ENCODE measurements at places on chromosomes 2 and 18.

GRCh38 chr2:181185948-181186347 lies 205.5 kb downstream of the UBE2E3 start:
- H3K27me3 ChIP-seq: no peaks in the 10 kb centered on the region
- peaks cover 12% of the 10 kb centered on the region for H3K4me1 ChIP-seq
- no peaks in the 10 kb centered on the region for H3K36me3 ChIP-seq
- no peak for DNase-seq
- no peak overlapping the region for H3K27ac ChIP-seq
- no peak overlapping the region for H3K4me3 ChIP-seq

DNA sequence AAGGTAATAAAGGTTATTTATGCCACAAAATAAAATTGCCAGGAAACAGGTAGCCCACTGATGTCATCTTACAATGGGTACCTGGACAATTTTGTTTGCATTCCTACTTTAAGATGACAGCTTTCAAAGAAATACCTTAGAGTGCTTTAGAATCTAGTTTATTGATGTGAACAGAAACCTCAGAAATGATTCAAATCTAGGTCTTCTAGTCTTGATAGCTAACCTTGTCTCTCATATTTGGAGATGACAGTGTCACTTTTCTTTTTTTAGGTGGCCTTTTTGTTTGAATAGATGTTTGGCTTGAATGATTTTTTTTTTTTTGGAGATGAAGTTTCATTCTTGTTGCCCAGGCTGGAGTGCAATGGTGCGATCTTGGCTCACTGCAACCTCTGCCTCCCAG lies 69.1 kb downstream of the PIK3C3 start:
- no peak overlapping the region for H3K27ac ChIP-seq
- no peak overlapping the region for H3K4me3 ChIP-seq
- no peak for DNase-seq
- no peaks in the 10 kb centered on the region for H3K27me3 ChIP-seq
- peaks cover 11% of the 10 kb centered on the region for H3K36me3 ChIP-seq
- no peaks in the 10 kb centered on the region for H3K4me1 ChIP-seq

DNA sequence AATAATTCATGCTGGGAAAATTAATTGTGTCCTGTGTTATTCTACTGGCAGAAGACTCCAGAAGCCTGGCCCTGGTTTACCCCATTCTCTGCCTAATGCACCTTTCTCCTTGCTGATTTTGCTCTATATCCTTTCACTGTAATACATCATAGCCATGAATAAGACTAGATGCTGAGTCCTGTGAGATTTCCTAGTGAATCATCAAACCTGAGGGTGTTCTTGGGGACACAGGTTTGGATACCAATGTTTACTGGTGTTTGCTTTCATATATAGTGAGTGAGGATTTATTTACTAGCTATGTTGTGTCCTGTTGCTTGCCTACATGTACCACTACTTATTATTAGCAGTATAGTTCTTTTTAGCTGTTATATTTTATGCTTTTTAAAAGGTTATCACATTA lies 6.5 kb downstream of the METTL5 start:
- no peak overlapping the region for H3K4me3 ChIP-seq
- peaks cover 23% of the 10 kb centered on the region for H3K36me3 ChIP-seq

GRCh38 chr18:22844190-22844589 lies 88.9 kb upstream of the RBBP8 start:
- no peak for DNase-seq
- H3K4me3 ChIP-seq: no peak overlapping the region
- H3K27me3 ChIP-seq: no peaks in the 10 kb centered on the region
- no peaks in the 10 kb centered on the region for H3K36me3 ChIP-seq

GRCh38 chr2:191304939-191305875 lies 60.0 kb downstream of the MYO1B start:
- H3K4me3 ChIP-seq: no peak overlapping the region
- H3K4me1 ChIP-seq: no peaks in the 10 kb centered on the region
- no peaks in the 10 kb centered on the region for H3K36me3 ChIP-seq
- H3K27ac ChIP-seq: no peak overlapping the region
- H3K27me3 ChIP-seq: peaks cover 7% of the 10 kb centered on the region
- DNase-seq: no peak

DNA sequence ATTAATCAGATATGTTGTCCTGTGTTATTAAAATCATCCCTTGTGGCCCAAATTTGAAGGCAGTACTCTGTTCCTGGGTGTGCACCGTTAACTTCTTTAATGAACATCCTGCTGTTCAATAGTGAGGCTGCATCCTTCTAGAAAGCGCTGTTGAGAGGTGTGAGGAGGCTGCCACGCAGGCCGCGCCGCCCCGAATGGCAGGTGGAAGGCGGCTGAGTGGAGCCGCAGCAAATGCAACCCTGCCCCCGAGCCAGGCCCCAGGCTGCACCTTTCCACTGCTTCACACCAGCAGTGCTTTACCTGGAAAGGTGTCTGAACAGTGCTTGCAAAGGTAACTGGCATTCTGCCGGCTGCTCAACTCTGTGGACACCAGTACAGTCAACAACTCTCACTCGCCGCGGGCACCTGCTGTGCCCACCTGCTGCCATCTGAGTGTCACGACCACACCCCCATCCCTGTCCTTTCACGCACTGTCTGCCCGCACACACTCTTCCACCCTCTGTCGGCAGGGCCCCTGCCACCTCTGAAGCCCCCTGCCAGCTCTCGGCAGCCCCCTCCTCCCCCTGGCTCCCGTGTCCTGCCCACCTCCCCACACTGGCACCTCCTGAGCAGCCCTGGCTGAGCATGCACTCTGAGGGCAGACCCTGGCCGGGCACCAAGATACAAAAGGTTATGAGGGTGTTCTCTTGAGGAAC lies 70.9 kb downstream of the ODC1 start:
- H3K27me3 ChIP-seq: no peaks in the 10 kb centered on the region
- peaks cover 71% of the 10 kb centered on the region for H3K4me1 ChIP-seq
- H3K27ac ChIP-seq: peak overlapping the region; percentile 89
- no peaks in the 10 kb centered on the region for H3K36me3 ChIP-seq

DNA sequence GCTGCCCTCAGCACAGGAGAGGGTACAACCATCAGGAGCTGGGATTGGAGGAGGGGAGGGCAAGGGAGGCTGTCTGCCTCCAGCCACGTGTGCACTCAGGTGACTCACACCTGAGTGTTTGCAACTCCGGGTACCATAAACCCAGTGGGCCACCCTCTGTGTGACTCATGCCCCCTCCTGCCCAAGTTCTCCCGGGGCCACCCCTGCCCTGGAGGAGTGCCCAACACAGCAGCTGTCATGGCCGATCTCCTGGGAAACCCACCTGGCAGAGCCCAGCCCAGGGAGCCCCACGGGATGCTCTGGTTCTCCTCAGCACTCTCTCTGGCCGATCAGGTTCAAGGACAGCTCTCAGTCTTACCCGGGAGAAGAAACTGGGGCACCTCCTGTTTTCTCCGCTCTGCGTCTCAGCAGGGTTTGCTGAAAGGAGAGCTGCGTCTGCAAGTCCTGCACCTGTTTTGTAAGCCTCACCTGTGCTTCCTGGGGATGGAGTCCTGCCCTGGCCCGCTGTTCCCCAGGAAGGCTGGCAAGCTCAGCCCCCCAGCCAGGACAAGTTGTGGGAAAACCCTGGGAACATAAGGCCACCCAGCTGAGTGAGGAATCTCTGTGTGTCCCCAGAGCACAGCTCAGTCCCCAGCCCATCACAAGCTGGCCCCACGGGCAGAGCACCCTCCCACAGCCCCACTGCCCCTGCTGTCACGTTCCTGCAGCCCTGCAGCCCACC lies 44.0 kb upstream of the UBE2F start:
- no peak overlapping the region for H3K27ac ChIP-seq
- no peak for DNase-seq
- H3K4me3 ChIP-seq: no peak overlapping the region
- no peaks in the 10 kb centered on the region for H3K36me3 ChIP-seq
